ENCODE measurements at places on chromosomes 6 and 20.

- no peak for DNase-seq
Observed at GRCh38 chr6:62039605-62040004, 246.4 kb downstream of the KHDRBS2 start.

DNA sequence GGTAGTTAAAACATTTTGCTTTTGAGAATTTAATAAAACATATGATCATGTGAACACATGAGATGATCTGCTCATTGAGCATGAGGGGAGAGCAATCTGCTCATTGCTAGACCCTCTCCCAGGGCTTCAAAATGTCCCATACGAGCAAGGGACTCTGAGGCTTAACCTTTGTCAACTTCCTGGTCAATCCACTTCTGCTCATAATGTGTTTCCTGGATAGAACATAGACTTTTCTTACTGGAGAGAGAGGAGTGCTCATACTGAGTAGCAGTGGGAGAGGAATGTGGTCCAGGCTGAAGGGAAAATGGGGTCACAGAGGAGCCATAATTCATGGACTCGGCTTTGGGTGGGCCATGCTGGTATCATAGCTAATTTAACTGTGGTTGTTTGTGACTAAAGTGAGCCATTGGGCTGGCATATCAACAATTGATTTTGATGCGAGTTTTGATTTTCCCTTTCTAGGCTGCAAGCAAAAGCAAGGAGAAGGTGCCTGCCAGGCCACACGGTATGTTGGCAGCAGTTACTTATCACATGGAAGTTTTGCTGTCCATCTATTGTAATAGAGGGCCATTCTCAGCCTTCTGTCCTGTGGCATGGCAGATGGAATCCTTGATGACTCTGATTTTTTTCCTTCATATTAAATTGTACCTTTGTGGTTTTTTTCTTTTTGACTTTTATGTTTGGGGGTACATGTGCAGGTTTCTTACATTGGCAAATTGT is 20.8 kb upstream of the ADGRF4 start:
- DNase-seq, result no peak

DNA sequence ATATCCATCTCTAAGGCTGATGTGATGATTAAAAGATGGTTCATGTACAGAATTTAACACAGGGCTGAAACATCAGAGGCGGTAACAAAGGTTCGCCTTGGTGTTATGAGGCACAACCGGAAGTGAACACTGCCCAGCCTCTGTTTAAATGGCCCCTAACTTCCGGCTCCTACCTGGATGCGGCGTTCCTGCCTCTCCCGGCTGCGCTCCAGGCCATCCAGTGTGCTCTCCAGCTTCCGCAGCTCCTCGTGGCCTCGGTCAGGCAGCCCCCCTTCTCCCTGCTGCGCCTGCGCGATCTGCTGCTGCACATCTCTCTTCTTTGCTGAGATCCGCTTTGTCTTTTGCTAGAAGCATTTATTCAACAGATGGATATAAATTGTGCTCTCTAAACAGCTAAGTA is 195.3 kb downstream of the SYNE1 start:
- DNase-seq, result no peak

GRCh38 chr6:44158770-44159228 is at the start of gene CAPN11:
TSS of gene CAPN11 (plus strand) at chr6:44158820. CDS start at chr6:44158849, 29 bp downstream.
- DNase-seq, result no peak

DNA sequence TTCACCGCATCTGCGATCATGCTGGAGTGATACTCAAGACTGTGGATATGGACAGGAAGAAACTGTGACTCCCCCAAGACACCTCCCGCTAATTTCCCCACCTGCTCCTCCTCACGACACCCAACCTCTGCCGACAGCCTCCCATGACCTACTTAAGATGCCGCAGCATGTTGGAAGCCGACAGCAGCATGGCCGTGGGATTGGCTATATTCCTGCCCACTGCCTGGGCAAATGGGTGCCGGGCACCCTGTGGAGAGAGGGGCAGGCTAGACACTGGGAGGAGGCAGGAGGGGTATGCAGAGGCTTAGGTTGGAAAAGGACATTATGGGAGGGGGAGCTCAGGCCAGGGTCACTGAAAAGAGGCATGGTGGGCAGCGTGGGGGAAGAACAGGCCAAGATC is 4.5 kb downstream of the IDH3B start:
- no peak for DNase-seq

DNA sequence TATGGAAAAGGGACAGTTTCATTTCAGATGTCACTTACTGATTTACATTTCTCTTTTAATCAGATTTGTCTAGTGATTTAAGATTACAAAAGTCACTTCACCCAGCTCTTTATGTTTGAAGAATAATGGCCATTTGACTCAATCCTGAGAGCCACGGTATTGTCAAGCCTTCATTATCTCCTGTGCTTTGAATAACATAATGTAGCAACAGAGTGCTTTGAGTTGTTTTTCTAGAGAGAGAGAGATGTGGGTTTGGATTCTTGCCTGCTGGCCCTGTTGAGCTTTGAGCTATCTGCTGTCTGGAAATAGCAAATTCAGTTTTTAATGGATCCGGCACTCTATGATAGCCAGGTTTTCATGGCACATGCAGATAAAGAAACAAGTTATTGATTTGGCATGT is 478.4 kb upstream of the SOX4 start:
- DNase-seq, result no peak

DNA sequence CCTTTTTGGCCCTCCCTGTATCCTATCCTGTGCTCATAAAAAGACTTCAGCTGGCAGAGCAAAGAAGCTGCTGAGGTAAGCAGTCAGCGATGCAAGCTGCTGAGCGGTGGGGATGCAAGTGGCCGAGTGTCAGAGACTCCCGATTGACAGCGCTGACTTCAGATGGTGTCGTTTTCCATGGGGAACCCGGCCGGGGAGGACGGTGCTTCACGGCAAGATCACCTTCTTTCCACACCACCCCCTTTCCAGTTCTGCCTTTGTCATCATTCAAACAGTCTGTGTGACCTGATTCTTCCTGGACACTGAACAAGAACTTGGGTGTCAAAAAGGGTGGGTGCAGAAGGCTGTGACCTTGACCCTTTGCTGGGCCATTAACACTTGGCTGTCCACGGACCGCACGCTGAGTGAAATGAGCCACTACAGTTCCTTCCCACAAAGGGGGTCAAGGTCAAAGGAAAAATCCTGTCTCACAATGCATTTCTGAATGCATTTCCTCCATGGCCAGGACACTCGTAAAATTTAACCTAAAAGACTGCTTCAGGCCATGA is 52.9 kb upstream of the UNC93A start:
- DNase-seq, result no peak

GRCh38 chr6:135680964-135681913 is 170.3 kb upstream of the PDE7B start:
- DNase-seq, result no peak

- DNase-seq, result no peak
Observed at GRCh38 chr6:71656121-71656520, 230.2 kb upstream of the RIMS1 start.

- DNase-seq, result peak; percentile 4
Observed at GRCh38 chr6:22024973-22025467, 271.8 kb downstream of the PRL start.

GRCh38 chr6:70151616-70152015 is 151.3 kb downstream of the COL9A1 start:
- DNase-seq, result no peak

DNA sequence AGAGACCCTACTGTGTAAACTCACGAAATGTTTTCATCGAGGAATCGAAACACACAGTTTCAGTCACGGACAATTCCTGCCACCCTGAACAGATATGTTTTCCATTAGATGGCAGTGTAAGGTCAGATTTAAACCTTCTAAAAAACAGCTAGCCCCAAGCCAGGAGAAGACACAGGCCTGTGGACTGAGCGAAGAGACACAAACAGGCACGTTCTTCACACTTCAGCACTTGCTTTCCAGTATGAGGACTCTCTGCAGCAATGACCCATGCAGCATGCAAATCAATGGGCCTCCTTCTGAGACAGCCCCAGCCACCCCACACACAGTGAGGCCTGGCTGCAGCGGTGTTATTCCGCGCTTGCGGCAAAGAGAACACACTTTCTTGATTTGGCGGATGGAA is 31.9 kb downstream of the HUS1B start:
- no peak for DNase-seq

DNA sequence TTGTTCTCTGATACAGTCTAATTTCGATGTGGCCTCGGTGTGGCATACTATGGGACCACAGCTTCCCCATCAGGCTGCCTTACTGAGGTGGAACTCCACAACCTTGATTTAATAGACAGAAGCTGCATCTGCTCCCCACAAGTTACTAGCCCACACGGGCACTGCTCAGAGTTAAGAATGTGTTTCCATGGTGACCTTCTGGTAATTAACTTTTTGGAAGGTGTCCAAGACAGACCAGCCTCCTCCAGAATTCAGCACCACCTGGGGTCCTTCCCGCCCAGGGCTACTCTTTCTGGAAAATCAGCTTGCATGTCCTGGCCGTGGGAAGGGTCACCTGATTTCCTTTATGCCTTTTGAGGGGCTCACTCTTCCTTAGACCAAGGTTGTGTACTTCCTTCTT is 48.7 kb upstream of the CDH4 start:
- no peak for DNase-seq

DNA sequence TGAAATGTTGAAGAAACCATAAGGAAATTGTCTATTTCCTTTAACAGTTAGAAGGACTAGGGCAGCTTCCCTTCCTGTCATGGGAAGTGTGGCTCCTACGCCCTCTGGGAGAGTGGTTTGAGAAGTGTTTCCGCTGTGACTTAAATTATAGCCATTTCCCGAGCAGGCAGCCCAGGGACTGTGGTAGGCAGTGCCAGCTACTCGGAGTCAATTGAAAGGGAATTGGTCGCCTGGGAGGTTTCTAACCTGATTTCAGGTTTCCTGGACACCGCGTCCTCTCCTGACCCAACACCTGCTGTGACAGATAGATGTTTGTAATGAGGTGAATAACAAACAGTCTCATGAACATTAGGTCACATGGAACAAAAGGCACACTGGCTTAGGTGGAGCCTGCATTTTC is 256.1 kb upstream of the PLCB4 start:
- DNase-seq, result no peak

DNA sequence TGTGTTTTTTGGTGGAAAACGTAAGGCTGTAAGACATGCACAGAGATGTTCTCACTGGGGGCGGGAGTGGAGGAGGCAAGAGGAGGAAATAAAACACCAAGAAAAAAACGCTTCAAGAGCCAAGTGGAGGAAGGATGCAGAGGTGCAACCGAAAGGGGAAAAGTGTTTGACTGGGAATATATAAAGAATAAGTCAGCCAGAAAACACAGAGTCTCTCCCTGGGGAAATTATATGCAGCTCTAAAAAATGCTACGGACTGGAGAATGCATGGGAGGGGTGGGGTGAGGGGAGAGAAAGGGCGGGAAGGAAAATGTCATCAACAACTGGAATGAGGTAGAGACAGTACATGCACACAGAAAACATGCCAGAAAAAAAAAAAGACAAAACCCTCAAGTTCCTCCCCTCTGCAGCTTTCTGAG is 133.5 kb downstream of the SCML4 start:
- DNase-seq, result no peak

GRCh38 chr6:35669451-35670045 is 19.2 kb downstream of the FKBP5 start:
- no peak for DNase-seq

DNA sequence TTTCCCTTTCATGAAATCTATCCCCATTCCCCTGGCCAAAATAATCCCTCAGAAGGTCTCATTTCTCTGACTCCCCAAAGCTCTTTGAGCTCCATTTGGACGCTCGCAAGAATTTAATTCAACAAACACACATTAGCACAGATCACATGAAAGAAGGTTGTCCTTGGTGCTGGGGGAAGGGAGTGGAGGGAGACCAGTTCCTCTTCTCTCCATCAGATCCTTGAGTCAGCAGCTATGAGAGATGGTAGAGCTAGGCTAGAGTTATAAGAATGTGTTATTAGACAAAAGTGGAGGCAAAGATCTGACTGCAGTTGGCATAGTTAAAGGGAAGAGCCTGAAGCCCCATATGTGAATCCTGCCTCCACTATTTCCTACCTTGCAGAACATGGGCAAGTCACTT is 184.2 kb upstream of the CDYL start:
- DNase-seq, result no peak

DNA sequence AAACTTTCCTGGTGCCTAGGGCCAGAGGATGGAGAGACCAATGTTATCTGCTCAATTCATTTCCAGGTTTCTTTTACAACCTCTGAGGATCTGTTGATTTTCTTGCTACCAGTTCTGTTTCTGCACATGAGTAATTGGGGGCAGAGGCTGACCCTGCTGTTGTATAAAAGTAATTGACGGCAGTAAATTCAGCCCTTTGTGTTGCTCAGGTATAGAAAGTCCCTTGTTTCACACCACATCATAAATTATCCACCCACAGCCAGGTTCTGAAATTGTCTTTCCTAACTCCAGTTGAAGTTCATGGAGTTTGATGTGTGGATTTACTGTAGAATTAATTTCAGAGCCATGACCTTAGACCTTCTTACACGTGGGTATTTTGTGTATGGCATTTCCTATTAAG is 107.4 kb upstream of the GRIK2 start:
- no peak for DNase-seq

DNA sequence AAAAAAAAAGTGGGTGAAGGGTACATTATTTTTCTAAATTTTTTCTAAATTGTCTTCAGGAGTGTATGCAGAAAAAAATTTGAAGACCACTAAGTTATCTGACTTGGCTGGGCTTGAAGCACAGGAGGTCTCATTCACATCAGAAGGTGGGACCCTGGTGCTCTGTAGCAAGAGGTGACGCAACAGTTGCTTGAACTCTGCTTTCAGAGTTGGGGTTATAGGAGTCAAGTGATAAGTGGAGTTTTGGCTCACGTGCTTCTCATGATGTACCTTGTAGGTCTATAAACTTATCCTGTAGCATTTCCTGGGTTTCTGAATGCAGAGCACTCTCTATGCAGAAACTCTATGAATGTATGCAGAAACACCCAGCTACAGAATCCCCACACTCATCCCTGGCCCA is 58.5 kb upstream of the FOXC1 start:
- no peak for DNase-seq

- no peak for DNase-seq
Observed at GRCh38 chr20:36305602-36306551, at the start of gene DLGAP4. TSS of gene DLGAP4 (plus strand) at chr20:36306339. CDS start at chr20:36431718, 125,379 bp downstream.

GRCh38 chr6:6645261-6645917 is 56.9 kb downstream of the LY86 start:
- DNase-seq, result no peak

DNA sequence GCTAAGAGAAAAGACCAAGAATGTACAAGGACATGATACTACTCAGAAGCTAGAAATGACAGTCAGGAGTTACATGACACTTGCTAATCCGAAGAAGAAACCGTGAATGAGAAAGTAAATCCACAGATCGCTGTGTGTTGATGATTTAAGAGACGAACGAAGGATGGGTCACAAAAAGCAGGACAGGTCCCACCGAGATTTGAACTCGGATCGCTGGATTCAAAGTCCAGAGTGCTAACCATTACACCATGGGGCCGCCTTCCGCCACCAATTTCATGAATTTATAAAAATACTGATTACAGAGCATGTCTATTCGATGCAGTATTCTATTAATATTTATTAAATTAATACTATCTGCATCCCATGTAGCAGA is 54.0 kb upstream of the BTN3A2 start:
- DNase-seq, result peak; percentile 31

GRCh38 chr6:156869980-156870398 is 92.8 kb downstream of the ARID1B start:
- no peak for DNase-seq

GRCh38 chr6:98976674-98977385 is 29.1 kb upstream of the FBXL4 start:
- no peak for DNase-seq

GRCh38 chr6:81806793-81807565 is 54.5 kb upstream of the TENT5A start:
- no peak for DNase-seq

Measured in stimulated activated naive B cell treated with anti-CD40 and anti-IgM and Interleukin-4, amounts not matched to agents 10 μg/mL and 1 μg/mL and 100 μg/mL, for 72 hours (primary cell).